ENCODE measurements at places on chromosomes 6 and 20.

GRCh38 chr6:139367810-139368351 is 6.6 kb downstream of the CITED2 start:
- DNase-seq, result peak; percentile 86

- DNase-seq, result no peak
Observed at GRCh38 chr20:61693055-61693600, 372.6 kb downstream of the TAF4 start.

DNA sequence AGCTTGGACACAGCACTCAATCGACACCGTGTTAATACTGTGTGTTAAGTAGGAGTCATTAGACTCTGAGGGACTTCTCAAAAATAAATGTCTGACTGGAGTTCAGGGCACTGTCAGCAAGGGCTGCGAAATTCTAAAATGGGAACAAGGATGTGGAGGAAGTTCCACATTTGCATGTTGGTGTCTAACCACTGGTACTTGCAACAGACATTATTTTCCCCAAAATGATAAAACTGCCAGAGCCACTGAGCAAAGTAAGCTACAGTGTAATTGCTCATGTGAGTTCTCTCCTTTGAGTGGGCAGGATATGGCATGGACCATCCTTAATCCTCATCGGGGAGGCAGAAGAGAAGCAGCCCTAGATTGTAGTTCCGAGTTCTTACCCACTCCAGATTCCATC is 215.9 kb downstream of the SLC24A3 start:
- no peak for DNase-seq

DNA sequence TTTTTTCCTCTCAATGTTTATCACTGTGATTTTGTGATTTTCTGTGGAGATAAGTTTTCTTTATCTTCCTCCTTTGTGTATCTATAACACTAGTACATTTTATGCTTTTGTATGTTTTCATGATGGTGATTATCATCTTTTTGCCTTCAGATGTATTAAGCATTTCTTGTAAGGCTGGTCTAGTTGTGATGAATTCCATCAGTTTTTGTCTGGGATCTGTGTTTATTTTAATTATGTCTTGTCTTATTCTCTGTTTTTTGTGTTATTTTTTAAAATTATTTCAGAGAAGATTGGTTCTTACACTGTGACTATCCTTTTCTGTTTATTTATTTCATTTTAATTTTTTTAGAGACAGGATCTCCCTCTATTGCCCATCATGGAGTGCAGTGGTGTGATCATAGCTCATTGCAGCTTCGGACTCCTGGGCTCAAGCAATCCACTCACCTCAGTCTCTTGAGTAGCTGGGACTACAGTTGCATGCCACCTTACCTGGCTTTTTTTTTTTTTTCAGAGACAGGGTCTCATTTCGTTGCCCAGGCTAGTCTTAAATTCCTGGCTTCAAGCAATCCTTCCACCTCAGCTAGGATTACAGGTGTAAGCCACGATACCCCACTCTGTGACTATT is 187.4 kb downstream of the SLC16A10 start:
- no peak for DNase-seq

- DNase-seq, result peak; percentile 15
Observed at GRCh38 chr6:62652692-62653328, 366.8 kb upstream of the KHDRBS2 start.

DNA sequence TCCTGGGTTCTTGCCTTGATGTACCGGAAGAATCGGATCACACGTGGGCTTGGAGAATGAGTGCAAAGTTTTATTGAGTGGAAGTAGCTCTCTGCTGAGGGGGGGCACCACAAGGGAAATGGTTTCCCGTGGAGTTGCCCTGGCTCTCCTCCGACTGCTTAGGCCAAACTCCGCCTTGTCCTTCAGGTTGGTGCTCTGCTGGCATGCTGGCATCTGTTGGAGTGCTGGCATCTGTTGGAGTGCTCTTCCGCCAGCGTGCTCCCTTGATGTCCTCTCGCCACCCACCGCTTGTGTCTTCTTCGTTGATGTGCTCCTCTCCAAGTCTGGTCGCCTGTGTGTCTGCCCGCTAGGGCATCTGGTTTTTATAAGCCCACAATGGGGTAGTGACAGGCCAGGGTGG is 317.1 kb upstream of the HSF2 start:
- DNase-seq, result no peak

DNA sequence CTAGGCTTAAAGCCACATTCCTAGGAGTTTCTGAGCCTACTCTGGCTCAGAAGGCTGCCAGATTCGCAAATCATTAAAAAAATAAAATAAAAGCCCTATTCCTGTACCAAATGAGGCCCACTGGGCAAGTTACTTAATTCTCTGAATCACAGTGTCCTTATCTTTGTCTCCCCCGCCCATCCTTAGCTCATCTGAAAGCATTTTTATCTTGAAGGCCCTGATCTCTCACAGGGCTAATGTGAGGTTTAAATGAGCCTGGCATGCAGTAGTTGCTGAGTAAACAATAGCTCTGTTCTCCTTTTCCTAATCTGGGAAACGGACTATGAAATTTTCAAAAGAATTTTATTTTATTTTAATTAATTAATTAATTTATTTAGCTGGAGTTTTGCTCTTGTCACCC is 2.1 kb upstream of the ZBTB12 start:
- no peak for DNase-seq

GRCh38 chr6:18533793-18534192 is 146.6 kb downstream of the RNF144B start:
- DNase-seq, result no peak

GRCh38 chr6:10375391-10375969 is 39.4 kb downstream of the TFAP2A start:
- DNase-seq, result no peak

- DNase-seq, result no peak
Observed at GRCh38 chr6:99026135-99026534, 78.4 kb upstream of the FBXL4 start.

GRCh38 chr20:20483328-20483727 is 115.4 kb downstream of the INSM1 start:
- DNase-seq, result no peak

DNA sequence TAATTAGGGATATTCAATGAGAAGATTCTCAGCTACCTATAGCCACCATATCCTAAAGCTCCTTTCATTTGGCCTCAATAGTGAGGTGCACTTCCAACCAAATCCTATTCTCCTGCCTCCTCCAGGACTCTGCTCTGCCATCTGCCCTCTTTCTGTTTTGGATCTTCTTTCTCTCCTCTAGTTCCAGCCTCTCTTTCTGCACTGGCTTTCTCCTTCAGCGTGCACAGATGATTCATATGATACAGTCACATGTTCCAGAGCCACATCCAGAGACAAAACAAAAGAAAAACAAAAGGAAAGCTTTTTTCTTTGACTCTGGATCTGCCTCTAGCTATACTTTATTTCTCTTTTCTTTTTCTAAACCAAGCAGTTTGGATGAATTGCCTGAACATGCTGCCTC is 531.9 kb upstream of the MAN1A1 start:
- DNase-seq, result no peak

- no peak for DNase-seq
Observed at GRCh38 chr6:127980996-127981395, 80.1 kb upstream of the THEMIS start.

DNA sequence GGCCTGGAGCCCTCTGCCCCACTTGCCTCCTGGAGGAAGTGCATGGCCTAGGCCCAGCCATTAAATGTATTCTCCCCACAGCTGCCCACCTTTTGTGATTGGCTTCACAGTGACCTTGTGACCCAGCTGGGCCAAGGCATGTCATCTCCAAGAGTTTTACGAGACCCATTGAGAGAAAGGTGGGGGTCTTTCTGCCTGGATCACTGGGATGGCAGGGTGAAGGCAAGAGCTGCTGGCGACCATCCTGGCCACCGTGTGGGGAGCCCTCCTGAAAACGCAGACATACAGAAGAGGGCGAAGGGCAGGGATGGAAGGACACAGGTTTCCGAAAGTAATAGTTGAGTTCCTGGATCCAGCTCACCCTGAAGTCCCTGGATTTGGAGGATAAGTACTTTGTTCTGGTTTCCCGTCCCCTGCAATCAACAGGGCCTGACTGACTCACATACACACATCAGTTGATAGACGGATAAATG is 12.3 kb upstream of the SPO11 start:
- DNase-seq, result no peak

- DNase-seq, result no peak
Observed at GRCh38 chr6:103723438-103724322, 1136.0 kb downstream of the HACE1 start.

DNA sequence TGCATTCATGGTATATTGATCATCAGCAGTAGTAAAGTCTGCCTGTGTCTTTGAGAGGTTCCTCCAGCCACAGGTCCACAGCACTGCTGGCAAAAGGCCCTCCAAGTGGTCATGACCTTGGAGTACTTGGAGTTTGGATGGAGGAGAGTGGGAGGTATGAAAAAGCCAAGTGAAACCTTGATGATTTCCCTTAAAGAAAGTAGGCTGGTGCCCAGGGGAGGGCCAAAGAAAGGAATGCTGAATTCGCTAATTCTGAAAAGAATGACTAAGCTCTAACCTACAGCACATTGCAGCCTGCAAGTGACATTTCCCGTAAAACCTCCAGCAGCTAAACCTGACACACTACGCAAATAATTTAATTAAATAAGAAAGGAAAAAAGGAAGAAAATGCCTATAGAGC is 223.4 kb upstream of the TAB2 start:
- no peak for DNase-seq

GRCh38 chr6:93105907-93106306 is 313.5 kb downstream of the EPHA7 start:
- DNase-seq, result no peak
